Epithelial cell of proximal tubule (primary cell): ENCODE measurements at places on chromosomes 3 and 15. TPM values are rescaled to one million over a fixed set of nuclear protein-coding genes. Genes with fewer than 3 reads are reported as not detected.

- DNase-seq = no peak
These were observed 55.4 kb upstream of the ALDH1A3 start for GRCh38 chr15:100824211-100824610.

DNA sequence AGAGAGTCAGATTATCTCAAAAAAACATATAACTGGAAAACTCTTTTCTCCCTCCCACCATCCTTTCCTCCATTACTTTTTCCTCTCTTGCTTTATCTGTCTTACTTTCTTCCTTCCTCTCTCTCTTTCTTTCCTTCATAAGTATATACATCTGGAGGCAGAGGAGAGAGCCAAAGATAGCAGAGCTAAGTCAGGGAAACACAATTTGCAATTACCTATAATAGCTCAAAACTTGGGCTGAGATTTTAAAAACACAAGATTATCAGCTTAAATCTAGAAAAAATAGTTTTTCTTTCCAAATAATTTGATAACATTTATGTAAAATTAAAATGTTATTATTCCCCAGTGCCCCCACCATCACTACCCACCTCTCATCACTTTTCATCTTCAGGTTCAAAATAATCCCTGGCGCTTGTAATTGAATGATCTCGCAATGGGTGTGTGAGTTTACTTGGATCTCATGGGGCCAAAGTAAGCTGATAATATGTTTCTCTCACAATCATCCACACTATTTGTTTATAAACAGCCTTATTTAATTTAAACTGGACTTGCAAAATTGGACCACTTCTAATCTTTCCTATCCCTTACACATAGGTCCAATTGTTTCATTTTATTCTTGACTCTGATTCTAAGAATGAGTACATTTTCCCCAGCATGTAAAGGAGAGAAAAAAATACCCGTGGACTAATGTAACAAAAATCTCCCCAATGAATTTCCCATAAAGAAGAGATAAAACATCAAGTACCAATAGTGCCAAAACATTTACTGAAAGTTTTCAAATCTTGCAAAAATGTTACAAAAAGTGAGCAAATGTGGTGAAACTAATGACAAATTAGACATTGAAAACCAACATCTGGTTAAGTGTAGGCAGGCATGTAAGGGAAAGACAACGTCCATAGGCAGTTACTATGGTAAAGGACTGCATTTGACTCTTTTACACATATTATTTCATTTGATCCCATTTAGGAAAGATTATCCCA is 236.9 kb downstream of the DTWD1 start:
- DNase-seq = no peak

- DNase-seq = no peak
These were observed 108.8 kb upstream of the MCTP2 start for GRCh38 chr15:94122516-94122915.

Gene ATP6V1A
- total RNA-seq = 40.4 and 42.2 TPM in 2 replicates

- DNase-seq = peak; percentile 35
These were observed 32.2 kb downstream of the GPR176 start for GRCh38 chr15:39887832-39888231.

GRCh38 chr15:43527016-43527801 is 9.8 kb downstream of the MAP1A start:
- no peak for DNase-seq

DNA sequence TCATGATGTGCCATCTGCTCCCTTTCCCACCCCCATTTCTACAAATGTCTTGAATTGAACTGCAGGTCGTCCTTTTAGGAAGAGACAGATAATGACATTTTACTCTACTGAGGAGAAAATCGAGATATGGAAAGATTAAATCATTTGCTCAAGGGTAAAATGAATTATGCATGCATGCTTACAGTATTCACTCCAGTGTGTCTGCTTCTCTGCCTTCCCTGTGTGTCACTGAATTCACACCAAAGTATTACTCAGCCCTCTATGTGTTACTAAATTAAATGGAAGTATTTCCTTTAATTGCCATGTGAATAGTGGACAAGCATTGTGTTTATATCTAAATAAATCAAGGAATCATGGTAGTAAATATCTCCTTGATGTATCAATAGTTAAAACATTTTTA is 449.0 kb downstream of the NLGN1 start:
- DNase-seq = no peak

DNA sequence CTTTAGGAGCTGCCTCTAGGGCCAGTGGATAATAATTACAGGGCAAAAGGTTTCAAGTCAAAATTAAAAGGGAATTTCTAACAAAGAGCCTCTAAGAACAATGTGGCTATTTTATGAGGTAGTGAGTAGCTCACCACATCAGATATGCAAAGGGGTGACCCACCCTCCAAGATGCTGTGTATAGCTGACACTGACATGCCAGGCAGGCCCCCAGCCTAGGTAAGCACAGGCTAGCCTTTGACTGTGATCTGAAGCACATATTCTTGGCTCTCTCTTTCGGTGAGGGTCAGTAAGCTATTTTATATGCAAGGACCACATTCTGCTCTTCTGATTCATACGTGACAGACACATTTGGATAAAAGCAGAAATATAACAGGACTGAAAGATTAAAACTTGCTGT is 2.8 kb upstream of the THSD4 start:
- no peak for DNase-seq

Gene PLIN1
- 0.06 and 0.14 TPM in 2 replicates for total RNA-seq

GRCh38 chr15:25739687-25740121 is 123.4 kb downstream of the ATP10A start:
- DNase-seq = no peak

Gene SI
- total RNA-seq = not detected in 2 replicates
